ENCODE measurements at places on chromosomes 11 and 22. TPM values are rescaled to one million over a fixed set of nuclear protein-coding genes. Genes with fewer than 3 reads are reported as not detected.

The ZFPL1 gene
- 19.4 TPM for total RNA-seq

- no peak for DNase-seq
These were observed 3922.5 kb upstream of the OR11H1 start for GRCh38 chr22:11605468-11605981.

DNA sequence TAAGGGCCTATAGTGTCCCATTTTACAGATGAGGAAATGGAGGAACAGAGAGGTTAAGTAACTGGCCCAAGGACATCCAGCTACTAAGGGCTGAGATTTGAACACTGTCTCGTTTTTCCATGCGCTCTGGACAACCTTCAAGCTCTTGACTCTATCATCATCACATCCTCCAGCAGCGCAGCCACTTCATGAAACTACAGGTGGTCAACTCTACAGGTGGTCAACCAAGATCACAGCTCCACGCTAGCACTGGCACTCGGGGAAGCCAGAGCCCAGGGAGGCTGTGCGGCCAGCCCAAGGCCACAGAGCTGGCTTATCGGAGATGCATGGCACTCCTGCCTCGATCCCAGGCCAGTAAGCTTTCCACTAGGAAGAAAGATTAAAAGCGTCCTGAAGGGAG, 40.0 kb downstream of the PHF21B start:
- no peak for DNase-seq

GRCh38 chr11:94705419-94705818, 62.7 kb upstream of the AMOTL1 start:
- no peak for DNase-seq

DNA sequence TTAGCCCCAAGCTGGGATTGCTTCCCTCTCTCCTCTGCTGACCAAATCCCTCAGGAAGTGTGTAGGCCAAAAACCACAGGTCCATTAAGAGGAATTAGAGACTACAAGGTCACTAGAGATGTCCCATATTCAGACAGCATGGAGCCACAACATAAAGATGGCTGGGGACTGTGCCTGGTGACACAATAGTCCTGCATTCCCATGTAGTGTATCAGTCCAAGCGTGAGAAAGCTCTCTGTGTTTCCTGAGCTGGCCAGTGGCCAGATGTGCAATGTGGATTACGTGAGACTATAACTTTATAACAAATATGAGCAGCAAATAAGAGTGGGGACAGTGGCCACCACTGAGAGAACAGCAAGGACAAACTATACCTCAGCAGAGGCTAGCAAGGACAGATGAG, 7.6 kb upstream of the MS4A10 start:
- DNase-seq, result no peak

DNA sequence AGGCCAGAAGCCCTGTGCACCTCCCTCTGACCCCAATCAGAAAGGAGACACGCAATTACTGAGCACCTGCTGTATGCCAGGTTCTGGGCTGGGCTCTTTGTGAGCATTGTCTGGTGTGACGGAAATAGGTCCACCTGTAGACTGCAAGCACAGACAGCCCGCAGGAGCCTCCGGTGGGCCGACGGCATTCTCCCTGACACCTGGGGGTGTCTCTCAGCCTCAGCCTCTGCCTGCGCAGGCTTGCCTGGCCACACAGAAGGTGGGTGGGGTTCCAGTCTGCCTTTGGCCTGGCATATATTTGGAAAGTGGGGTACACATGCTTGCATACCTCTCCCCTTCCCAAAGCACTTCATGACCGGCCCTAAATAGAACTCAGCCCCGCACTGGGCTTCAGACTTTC, 129.3 kb downstream of the BUD13 start:
- DNase-seq, result no peak

DNA sequence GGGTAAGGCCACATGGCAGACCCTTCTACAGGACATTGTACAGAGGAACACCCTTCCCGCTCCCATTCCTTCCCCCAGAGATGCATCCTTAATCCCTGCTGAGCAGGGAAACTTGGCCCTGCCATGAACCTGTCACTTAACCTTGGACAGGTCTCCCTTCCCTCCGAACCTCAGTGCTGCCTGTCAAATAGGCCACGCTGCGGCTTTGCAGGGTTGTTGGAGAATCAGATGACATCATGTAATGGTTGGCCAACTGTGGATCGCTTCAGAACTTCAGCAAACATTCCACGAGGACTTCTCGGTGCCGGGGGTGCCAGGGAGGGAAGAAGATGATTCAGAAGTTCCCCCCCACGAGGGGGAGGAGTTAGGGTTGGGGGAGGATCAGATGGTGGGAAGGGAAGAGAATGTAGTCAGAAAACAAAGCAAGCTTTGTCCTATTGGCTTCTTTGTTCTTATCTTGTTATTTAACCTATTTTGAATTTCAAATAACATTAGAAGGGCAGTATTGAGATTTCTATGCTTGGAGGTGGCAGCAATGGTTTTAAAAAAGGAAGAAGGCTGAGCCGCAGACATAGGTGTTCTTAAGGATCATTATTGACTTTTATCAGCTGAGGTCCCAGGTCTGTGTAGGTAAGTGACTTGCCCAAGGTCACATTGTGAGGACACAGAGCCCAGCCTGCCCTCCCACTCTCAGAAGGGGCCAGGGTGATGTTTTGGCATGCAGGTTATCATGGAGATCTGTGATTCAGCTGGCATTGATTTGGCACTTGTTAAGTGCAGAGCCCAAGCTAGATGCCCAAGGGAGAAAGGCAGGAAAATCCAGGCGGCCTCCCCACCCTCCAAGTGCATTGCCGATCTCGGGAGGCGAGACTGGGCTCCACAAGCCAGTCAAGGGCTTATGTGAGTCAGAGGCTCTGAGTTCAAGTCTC, 3.1 kb downstream of the CDC42EP1 start:
- no peak for DNase-seq
